ENCODE measurements at places on chromosomes 13 and 19.

- DNase-seq = no peak
Measured at GRCh38 chr19:49441210-49441959, at the start of gene SLC17A7. SLC17A7 (minus strand) TSS chr19:49441527; CDS start chr19:49441379, 148 bp downstream.

GRCh38 chr13:54563286-54563685, 1534.7 kb downstream of the OLFM4 start:
- no peak for DNase-seq

DNA sequence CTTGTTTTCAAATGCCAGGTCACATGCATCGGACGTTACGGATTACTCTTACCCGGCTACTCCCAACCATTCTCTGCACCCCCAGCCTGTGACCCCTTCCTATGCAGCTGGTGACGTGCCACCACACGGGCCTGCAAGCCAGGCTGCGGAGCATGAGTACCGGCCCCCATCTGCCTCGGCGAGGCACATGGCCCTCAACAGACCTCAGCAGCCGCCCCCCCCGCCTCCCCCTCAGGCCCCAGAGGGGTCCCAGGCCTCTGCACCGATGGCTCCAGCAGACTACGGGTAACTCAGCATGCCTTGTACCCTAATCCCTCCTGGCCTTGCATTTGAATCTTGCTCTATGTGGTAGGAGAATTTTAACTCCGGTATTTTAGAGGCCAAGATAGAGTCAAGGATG, 79.5 kb downstream of the GPR12 start:
- no peak for DNase-seq

- DNase-seq = no peak
Measured at GRCh38 chr13:105655046-105655445, 880.4 kb downstream of the EFNB2 start.

DNA sequence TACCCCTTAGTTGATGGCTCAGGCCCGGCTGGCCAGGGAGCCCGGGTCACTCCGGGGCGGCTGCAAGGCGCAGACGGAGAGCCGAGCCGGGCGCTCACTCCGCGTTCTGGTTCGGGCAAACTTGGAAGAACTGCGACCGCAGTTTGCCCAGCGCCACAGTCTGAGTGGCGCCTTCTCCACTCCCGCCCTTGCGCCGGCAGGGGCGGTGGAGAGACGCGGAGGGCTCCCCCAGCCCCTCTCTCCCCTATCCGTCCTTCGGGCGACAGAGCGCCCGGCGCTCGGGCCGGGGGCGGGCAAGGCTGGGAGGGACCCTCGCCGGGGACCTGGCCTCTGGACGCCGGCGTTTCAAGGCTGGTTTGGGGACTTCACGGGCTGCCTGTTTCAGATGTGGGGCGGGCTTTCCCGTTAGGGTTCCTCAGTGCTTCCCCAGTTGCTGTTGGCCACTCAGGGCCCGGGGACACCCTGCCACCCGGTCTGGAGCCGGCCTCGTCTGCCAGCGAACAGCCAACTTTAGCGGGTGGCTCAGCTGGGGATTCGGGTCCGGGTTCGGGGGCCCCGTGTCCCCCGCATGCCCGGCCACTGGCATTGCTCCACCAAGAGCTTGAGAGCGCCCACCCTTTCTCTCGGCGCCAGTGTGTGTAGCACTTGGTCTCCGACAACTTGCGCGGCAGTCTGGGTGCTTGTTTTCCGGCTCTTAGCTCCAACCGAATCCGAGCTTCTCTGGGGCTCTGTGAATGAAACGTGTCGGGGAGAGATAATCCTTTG, 1.5 kb downstream of the GPC6 start:
- DNase-seq = peak; percentile 75

DNA sequence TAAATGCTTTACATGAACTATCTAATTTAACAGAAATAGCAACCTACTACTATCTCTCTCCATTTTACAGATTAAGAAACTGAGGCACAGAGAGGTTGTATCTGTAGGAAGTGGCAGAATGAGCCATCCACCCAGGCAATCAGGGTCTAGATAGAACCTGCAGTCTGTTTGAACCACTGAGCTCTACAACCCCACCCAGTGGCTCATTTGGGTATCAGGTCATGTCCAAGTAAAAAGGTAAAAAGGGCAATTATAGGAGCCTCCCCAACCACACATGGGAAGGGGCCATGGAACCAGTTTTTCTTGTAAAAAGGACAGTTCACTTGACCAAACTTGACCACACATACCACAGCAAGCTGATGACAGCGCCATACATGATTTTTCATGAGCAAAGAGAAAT, 92.9 kb upstream of the SGCG start:
- no peak for DNase-seq

DNA sequence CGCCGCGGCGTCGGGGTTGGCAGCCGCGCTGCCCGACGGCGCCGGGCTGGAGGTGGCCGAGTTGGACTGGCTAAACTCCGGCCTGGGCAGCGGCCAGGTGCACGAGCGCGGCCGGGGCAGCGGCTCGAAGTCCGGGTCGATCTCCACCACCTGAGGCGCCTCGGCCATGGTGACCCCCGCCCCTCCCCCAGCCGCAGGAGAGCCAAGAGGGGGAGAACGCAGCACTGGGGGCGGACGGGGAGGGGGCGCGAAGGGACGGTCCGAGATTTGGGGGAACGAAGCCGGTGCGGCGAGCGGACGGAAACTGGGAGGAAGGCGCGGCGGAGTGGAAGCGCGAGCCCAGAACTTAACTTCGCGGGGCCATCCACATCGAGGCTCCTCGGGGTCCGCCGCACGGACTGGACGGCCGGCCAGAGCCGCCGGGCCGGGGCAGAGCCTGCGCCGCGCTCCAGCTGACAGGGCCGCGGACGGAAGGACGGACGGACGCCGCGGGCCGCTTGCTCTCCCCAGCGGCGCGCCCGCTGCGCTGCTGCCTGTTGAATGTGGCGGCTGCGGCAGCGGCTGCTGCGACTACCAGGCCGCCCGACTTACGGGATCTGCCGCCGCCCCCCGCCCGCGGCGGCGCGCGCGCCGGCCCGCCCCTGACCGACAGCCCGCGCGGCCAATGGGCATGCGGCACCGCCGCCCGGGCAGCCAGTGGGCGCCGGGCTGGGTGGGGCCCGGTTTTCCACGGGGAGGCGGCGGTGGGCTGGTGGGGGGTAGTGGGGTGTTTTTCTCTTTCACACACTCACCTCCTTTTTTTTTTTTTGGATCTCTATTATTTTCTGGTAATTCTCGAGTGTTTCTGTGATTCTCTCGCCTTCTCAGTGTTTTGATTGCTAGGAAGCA, at the start of gene FOXO1:
FOXO1 (minus strand) TSS at position 597 of the 888 bp plus-strand sequence; CDS start at position 168, 429 bp downstream.
- peak; percentile 64 for DNase-seq

DNA sequence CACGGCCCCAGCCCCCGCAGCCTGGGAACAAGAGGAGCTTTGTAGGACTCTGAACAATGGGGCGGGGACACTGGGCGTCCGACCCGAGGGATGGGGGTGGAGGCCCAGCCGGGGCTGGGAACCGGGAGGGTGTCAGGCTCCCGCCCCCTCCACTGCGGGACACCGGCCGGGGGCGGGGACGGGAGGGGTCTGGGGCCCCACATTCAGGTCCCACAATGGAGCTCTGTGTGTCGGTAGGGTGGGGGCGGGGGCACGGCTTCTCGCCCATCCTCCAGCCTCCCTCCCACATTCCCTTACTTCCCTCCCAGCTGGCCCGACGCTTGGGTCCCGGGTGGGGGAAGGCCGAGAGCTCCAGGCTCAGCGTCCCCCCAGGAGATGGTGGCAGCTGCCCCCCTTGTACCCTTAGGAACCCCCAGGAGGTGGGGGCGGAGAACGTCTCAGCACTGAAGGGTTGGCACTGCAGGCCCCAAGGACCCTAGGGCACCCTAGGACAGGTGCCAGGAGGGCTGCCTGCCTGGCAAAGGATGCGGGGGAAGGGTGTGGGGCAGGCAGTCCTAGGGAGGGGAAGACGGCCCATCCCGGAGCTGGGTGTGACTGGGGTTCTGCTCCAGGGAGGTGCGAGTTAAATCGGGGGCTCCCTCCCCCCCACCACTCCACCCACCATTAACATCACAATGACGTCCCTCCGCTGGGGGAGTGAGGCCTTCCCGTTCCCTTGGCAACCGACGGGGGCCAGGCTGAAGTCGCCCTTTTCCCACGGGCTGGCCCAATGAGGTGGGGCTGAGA, 5.3 kb downstream of the TTYH1 start:
- DNase-seq = no peak

DNA sequence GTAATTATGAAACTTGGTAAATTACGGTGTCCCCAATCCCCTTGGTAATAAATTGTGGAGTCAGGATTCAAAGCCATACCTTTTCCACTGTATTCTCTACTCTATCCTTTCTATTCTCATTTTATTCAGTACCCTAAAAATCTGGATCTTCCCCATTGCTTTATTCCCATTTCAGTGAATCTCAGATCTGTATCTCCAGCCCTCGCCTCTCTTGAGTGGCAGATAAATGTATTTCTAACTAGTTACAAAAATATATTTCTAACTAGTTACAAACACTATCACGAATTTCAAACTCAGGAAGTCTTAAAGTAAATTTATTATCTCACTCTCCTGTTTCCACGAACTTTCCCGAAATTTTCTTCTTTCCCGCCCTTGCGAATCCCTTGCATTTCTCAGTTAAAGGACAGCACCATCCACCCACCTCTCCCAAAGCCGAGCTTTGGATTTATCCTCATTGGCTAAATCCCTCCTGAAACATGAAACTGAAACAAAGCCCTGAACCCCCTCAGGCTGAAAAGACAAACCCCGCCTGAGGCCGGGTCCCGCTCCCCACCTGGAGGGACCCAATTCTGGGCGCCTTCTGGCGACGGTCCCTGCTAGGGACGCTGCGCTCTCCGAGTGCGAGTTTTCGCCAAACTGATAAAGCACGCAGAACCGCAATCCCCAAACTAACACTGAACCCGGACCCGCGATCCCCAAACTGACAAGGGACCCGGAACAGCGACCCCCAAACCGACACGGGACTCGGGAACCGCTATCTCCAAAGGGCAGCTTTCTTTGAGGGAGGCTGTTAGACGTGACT, 164.3 kb upstream of the PABPC3 start:
- DNase-seq = no peak

DNA sequence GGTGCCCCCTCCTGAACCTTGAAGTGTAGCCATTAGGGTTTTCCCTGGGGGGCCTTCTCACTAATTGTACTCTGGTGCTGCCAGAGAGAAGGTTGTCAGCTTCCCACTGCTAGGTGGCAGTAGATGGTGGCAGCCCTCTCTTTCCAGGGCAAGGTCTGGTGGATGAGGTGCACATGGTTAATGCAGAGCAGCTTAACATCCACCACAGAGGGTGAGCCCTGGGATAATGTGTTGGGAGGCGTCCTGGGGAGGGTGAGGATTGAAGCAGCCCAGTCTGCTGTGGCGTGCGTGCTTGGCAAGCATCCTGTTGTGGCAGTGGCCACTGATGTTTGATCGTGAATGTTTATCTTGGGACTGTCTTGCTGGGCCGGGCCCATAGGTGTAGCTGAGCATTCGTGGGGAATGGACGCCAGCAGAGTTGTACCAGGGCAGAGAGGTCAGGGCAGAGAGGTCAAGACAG, 5.8 kb downstream of the EGLN2 start:
- no peak for DNase-seq

DNA sequence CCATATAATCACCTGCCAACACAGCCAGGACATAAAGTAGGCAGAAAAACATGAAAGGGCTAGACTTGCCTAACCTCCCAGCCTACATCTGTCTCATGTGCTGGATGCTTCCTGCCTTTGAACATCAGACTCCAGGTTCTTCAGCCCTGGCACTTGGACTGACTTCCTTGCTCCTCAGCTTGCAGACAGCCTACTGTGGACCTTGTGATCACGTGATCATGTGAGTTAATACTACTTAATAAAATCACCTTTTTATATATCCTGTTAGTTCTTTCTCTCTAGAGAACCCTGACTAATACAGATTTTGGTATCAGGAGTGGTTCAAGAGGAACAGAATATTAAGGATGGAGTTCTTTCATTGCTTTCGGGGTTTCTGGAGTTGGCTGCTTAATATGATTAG, 2867.6 kb downstream of the PCDH9 start:
- DNase-seq = no peak

DNA sequence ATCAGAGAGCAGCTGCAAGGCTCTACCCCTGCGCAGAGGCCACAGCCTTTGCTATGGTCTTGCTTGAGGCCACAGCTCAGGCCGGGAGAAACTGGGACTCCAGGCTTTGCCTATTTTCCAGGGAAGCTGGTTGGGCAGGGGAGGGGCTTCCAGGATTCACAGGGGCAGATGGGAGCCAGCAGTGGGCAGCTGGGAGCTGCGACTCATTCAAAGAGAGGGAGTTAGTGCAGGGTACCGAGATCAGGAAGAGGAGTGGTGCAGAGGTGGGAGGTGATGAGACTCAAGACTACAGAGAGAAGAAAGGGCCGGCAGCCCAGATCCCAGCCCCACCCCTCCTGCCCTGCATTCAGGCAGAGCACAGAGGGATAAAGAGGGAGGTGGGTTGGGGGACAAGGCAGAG, 12.1 kb downstream of the ADGRE5 start:
- DNase-seq = no peak

DNA sequence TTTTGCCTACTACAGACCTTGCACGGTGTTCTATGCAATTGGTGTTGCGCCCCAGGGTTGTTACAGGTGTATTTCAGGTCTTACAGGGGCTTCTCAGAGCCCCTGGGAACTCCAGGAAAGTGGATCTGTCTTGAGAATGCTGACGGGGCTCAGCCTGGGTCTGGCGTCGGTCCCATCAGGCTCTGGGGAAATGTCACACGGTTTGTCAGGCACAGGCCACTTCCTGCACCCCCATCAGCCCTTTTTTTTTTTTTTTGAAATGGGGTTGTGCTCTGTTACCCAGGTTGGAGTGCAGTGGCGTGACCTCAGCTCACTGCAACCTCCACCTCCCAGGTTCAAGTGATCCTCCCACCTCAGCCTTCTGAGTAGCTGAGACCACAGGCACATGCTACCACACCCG, 13.2 kb downstream of the CLEC4G start:
- DNase-seq = no peak

- no peak for DNase-seq
Measured at GRCh38 chr13:73967397-73968165, 166.6 kb downstream of the KLF12 start.

DNA sequence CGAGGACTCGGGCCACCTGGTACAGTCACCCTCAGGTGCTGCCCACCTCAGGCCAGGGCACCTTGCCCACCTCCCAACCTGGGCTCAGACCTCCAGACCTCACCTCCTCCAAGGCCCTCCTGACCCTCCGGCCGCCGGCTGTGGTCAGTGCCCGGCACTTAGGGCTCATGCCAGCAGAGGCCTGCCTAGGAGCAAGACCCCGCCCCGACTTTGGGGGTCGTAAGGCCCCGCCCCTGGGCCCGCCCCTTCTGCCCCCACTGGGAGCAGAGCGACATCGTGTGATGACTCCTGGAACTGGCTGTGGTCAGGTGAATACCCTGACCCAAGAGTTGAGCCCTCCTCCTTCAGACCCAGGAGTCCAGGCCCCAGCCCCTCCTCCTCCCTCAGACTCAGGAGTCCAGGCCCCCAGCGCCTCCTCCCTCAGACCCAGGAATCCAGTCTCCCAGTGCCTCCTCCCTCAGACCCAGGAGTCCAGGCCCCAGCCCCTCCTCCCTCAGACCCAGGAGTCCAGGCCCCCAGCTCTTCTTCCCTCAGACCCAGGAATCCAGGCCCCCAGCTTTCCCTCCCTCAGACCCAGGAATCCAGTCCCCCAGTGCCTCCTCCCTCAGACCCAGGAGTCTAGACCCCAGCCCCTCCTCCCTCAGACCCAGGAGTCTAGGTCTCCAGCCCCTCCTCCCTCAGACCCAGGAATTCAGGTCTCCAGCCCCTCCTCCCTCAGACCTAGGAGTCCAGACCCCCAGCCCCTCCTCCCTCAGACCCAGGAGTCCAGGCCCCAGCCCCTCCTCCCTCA, at the start of gene SBK2:
SBK2 (minus strand) TSS at position 183 of the 790 bp plus-strand sequence. CDS start 839 bp downstream, outside the sequence.
- no peak for DNase-seq

GRCh38 chr19:41030651-41031050, 39.6 kb downstream of the CYP2B6 start:
- no peak for DNase-seq

Data from forelimb muscle (tissue), 1 donor.